ENCODE measurements at places on chromosomes 1 and 21.

GRCh38 chr1:110255392-110255787, 45.3 kb downstream of the KCNC4 start:
- no peak for DNase-seq

DNA sequence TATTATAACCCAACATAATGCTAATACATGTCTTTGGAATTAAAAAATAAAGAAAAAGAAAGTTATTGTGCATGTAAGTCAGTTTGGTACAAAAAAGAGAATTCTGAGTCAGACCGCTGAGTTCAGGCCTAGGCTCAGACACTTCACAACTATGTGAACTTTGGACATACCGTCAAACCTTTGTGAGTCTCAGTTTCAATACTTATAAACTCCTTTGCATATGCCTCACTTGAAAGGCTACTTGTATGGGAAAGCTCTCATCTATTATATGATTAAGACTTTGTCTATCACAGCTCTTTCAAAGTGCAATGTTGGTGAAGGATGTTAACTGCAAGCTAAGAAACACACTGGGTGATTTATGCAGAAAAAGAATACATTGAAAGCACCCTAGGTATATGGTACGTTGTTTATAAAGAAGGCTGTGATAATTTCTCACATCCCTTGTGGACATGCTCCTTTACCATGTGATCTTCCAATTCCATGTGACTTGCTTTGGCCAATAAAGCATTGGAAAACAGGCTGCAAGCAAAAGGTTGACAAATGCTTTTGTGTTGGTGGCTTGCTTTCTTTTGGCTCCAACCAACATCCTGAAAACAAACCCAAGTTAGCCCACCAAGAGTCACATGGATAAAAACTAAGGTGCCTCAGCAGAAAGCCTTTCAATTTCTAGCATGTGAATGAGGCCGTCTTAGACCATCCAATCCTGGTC, 49.6 kb downstream of the INTS7 start:
- DNase-seq, result no peak

- DNase-seq, result no peak
Measured at GRCh38 chr21:41425954-41426675, at the start of gene MX1. TSS of gene MX1 (plus strand) at chr21:41426239. CDS start at chr21:41432071, 5,832 bp downstream.

- DNase-seq, result no peak
Measured at GRCh38 chr21:36210779-36211659, 54.4 kb downstream of the DOP1B start.

DNA sequence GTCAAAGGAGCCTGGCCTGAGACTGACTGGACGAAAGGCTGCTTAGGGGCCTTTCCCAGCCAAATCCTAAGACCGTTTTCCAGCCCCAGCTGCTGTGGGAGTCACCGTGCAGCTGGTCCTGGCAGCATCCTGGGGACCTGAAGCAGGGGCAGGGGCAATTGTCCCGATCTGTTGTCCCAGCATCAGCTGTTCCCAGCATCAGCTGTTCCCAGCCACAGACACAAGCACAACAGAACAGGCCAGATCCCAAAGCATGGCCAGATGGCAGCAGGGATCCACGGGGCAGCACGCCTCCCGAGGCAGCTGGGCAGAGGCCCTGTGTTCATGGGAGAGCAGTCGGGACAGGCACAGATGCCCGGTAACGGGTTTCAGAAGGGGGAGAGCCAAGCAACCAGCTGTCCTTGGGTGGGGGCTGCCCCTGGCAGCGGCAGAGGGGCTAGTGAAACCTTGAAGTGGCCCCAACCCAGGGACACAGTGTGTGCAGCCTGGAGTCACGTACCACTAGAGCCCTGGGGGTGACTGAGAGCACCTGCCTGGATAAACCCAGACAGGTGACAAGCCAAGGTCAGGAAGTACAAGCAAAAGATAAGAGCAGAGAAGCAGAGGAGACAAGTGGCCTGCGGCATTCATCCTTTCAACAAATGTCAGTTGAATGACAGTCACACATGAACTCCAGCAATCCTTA, 13.3 kb downstream of the CELA2B start:
- no peak for DNase-seq

GRCh38 chr1:42165511-42166210, 1.1 kb upstream of the GUCA2A start:
- DNase-seq, result no peak

- no peak for DNase-seq
Measured at GRCh38 chr1:38326135-38326534, 279.5 kb upstream of the POU3F1 start.

GRCh38 chr1:164693564-164694359, 134.8 kb downstream of the PBX1 start:
- DNase-seq, result no peak

GRCh38 chr1:199742547-199742946, 285.0 kb upstream of the NR5A2 start:
- no peak for DNase-seq

GRCh38 chr1:117060441-117061317, 553 bp downstream of the TTF2 start:
- DNase-seq, result no peak

GRCh38 chr1:30405631-30406212, 317.7 kb downstream of the MATN1 start:
- no peak for DNase-seq

- no peak for DNase-seq
Measured at GRCh38 chr1:2247760-2248126, 19.6 kb downstream of the SKI start.

DNA sequence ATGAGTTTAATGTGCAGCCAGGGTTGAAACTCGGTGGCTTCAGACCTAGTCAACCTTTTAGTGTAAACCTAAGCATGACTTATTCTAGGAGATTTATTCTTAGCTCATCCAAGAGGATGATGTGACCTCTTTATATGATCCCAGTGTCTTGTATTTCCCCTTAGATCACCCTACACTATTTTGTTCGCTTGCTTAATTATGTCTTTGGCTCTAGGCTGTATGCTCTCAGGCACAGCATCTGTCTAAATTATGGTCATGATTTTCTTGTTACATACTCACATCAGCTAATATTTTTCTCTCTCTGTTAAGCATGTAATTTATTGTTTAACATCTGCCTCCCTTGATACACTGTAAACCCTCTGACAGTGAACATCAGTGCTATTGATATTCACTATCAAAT, 19.1 kb downstream of the COL11A1 start:
- no peak for DNase-seq

GRCh38 chr1:224751624-224752311, 135.7 kb downstream of the CNIH3 start:
- no peak for DNase-seq

- no peak for DNase-seq
Measured at GRCh38 chr1:83615370-83615769, 383.6 kb downstream of the TTLL7 start.

DNA sequence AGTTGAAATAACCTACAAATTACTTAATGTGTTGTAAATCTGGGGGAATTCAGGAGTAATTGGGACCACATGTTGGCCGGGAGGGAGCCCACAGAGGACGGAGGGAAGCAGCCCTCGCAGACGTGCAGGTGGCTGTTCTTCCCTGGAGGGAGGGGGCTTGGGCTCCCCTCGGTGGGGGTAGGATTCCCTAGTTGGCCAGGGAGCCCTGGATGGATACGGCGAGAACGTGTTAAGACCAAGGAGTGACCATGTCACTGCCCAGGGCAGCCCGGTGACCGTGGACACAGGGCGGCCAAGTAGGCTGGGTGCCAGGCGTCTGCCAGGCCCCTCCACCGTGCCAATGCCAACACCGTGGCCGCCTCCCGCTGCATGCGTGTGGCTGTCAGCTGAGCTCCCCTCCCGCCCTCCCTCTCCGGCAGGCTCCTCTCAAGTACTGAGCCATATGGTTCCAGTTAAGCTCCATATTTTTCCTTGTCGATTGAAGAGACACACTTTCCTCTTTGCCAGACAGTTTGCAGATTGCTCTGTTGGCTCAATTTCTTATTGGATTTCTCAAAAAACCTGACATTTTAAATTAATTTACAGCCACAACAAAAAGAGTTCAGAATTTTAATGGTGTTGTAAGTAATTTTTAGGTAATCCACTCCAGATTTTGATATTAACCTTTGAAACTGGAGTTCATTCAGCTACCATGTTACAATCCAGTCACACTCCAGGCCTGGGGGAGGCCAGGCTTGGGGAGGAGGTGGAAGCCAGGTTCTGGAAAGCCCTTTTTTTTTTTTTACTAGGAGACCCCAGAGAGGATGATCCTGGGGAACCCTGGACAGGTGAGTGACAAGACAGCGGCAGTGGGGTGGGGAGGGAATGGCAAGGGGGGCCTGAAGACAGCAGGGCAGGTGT, 71.2 kb downstream of the CASZ1 start:
- DNase-seq, result no peak

DNA sequence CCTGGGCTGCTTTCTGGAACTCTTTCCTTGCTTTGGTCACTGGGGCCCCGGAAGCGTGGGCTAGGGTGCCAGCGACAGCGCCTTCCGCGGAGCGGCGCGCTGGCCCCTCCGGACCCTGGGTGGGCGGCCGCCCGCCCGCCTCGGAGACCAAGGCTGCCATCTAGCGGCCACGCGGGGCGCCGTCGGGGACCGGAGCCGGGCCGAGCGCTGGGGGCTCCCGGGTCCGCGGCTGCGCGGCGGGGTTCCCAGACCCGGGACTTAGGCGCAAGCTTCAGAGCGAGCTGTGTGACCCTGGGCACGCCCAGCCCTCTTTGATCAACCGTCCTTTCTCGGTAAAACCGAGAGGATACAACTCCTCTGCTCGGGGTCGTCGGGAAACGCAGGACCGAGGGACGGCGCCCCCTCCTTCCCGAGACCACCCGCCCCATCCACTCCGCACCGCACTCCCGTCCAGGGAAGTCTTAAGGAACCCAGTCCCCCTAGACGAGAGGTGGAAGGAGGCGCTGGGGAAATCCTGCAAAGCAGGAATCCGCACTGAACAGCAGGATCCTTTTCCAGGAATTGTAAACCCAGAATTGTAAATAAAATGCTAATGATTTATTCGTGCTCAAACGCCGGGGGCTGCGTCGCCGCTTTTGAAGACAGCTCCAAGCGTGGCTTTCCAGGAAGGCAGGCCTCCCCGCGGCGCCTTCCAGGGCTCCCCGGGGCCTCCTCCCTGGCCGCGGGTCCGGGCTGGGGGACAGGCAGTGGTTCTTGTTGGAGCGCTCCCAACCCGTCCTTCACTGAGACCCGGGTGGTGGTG, 41.2 kb downstream of the RRAGC start:
- DNase-seq, result no peak

DNA sequence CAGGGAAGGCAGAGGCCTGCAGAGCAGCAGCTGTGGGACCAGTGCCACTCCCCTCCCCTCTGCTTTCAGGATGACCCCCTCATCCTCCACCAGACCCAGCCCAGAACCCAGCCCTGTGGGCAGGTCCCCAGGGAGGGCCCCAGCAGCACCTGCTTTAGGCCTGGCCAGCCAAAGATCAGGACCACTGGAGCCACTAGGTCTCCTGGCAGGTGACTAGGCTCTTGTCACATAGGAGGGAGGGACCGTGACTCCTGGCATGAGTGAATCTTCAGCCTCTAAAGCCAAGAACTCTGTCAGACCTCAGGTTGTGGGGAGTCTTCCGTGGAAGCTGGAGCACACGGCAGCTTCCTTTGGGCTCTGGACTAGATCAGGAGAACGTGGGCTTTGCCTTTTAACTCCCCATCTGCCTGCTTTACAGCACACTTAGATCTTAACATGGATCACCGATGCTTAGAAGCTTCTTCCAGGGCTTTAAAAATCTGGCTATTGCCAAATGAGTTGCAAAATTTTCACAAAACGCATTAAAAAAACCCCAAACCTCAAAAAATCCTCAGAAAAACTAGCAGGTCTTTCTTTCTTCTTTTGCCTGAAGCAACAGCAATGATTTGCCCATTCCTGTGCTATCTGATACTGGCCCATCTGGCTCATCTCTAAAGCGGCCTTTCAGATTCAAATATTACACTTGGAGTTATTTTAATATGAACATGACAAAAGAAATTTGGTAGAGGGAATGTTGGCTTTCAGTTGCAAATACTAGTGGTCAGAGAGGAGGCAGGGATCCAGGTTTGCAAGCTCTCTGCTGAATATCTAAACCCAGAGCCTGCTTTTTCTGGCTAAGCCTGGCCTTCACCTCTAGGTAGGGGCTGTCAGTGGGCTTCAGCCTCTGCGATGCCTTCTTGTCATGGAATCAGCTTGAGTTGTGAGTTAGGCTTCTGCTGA, 235.2 kb downstream of the SDCCAG8 start:
- no peak for DNase-seq

DNA sequence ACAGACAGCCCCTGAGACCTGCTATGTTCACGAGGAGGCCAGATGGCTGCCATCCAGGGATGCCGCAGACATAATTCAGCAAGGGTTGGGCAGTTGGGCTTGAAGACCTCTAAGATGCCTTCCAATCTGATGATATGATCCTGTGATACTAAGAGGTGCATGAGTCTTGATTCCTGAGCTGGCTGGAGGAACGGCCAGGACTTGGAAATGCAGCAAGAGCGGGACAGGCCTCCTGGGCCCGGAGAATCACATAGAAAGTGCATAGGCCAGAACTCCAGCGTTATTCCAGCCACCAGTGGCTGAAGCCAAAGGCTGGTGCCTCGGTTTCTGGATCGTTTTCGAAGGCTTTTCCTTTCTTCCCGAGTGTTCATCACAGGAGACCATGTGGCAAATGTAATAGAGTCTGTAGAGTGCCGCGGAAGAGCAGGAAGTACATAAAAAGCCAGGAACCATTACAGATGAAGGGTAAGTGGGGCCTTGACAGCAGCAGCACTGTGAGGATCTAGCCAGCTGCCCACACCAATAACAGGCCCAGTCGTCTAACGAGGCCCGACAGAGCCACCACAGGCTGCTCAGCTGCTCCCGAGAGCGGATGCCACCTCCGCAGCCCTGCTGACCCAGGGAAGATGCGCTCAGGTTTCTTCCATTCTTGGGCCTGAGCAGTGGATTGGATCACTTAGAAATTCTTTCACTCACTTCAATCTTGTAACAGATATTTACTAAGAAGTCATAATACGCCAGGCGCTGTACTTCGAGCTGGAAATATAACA, 14.0 kb upstream of the LHX4 start:
- DNase-seq, result no peak

- no peak for DNase-seq
Measured at GRCh38 chr21:14754259-14754604, 208.1 kb upstream of the SAMSN1 start.

DNA sequence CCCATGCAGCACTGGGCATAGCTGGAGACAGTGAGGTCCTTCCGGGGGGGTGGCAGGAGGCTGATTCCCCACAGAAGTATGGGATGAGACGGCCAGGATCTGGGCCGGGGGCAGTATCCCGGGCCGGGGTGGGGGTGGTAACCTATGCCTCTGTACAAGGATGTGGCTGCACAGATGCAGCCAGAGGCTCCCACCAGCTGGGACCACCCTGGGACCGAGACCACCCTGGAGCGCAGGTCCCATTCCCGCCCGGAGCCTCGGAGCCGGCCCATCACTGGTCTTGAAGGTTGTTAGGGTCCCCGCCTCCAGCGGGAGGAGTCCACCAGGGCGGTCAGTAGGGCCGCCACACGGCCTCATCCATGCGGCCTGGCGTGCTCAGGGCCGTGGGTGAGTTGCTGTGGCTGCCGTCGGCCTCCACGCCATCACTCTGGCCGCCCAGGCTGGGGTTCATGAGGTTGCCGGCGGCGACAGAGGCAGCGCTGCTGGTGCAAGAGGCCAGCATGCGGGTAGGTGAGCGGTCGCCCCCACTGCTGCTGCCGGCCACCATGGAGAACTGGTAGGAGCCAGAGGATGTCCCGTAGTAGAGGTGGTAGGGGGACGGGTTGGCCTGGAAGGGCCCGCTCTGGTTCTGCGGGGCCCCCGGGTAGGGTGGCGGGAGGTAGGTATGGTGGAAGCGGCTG, 28.1 kb downstream of the RUNX3 start:
- DNase-seq, result no peak

GRCh38 chr21:35127851-35128250, 78.7 kb upstream of the RUNX1 start:
- DNase-seq, result no peak

Data from cortex of kidney (tissue), 1 donor.